CD8-positive, alpha-beta T cell (primary cell): ENCODE measurements at places on chromosomes 16 and 17.
A peak's percentile ranks its signal among the peaks of the same experiment; 100 is the strongest.

GRCh38 chr16:78432451-78432850, 333.0 kb downstream of the WWOX start:
- no peak for DNase-seq

DNA sequence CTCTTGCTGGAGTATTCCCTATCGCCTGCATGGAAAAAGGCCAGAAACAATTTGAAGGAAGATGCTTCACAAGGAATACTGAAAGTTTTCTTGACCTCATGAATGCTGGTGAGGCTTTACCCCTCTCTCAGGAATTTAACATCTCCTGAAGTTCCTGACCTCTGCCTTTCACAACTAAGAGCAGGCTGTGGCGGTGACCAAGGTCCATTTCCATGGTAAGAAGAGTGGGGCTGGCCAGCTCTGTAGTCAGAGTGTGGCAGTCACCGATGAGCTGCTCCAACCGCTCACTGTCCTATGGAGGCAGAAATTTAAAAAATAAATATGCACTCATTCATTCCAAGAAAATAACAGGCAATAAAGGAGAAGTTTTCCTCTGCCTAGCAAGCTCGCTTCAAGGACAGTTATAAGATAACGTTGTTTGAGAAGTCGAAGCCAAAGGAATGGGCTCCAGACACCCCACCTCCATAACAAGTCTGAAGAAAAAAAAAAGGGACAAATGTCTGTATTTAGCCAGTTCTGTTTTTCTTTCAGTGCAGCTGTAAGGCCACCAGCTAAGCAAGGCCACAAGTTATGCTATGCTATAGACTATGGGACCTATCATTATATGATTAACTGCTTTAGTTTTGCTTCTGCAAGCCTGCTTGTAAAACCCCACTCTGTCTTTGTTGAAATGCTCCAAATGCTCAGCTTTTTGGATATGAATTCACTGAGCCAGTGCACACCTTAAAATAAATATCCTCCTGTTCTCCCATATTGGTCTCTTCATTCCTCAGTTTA, 6.0 kb upstream of the CCL4L2 start:
- no peak for DNase-seq

DNA sequence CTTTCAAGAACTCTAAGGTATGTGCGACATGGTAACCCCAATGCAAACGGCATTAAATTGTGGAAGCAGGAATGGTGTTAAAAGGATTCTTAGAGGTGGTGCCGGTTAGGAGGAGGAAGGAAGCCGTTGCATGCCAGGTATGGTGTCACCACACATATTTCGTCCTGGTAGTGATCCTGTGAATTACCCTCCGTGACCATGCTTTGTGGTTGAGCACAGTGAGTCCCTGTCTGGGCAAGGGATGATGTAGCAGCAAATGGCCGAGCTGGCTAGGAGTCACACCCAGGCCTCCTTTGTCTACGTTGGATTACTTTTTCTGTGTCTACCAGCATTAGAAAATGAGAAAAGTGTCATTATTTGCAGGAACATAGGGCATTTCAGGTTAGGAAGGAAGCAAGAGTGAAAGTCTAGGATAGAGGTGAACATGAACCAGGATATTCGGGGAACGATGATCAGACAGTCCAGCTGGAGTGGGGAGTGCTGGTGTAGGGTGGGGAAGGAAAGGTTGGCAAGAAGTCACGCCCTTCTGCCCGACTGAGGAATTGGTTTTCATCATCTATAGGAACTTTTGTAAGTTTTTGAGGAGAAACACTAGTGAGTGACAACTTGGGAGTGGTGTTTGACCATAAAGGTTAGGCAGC, 123.5 kb downstream of the PRKCA start:
- no peak for DNase-seq

- DNase-seq = no peak
Observed at GRCh38 chr16:25172831-25173230, 43.9 kb upstream of the AQP8 start.

DNA sequence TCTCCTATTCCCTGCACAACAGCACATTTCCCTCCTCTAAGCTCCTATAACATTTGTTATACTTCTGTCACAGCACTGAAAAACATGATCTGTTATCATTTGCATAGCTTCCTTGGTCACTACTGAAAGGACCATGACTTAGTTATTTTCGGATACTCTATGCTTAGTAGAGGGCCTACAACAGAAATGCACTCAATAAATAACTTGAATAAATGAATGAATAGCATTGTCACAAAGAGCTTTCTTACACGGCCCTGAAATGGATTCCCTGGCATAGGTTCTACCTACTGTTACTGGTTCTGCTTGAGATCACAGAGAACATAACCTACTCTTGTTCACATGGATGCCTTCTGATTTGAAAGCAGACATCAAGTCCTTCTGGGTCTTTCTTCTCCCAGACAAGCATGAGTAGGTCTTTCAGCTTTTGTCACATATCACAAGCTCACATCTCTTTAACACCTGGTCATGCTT, 41.6 kb downstream of the MYO1D start:
- DNase-seq = no peak

- no peak for DNase-seq
Observed at GRCh38 chr17:83149029-83149725, 69.8 kb downstream of the METRNL start.

DNA sequence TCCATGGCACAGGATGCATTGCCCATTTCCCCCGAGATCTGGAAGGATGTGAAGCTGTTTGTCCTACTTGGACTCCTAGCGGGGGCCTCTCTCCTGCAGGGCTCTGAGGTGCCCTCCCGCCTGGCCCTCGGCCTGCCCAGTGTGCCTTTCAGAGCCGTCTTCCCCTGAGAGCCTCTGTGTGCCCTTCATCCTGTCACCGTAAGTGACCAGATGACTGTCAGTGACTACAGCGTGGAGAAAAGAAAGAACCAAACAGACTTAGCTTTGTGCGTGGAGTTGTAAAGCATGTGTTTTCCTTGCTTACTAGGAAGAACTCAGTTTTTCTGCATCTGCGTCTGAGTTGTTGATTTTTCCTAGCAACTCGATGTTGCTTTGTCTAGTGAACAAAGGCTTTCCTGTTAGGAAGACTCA, 56.1 kb downstream of the BANP start:
- no peak for DNase-seq

DNA sequence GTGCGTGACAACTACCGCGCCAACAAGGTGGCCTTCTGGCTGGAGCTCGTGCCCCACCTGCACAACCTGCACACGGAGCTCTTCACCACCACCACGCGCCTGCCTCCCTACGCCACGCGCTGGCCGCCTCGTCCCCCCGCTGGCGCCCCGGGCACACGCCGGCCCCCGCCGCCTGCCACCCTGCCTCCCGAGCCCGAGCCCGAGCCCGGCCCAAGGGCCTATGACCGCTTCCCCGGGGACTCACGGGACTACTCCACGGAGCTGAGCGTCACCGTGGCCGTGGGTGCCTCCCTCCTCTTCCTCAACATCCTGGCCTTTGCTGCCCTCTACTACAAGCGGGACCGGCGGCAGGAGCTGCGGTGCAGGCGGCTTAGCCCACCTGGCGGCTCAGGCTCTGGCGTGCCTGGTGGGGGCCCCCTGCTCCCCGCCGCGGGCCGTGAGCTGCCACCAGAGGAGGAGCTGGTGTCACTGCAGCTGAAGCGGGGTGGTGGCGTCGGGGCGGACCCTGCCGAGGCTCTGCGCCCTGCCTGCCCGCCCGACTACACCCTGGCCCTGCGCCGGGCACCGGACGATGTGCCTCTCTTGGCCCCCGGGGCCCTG, 3.0 kb upstream of the SPEM1 start:
- no peak for DNase-seq

GRCh38 chr17:81910840-81911276, 341 bp downstream of the PCYT2 start:
- peak; percentile 25 for DNase-seq

DNA sequence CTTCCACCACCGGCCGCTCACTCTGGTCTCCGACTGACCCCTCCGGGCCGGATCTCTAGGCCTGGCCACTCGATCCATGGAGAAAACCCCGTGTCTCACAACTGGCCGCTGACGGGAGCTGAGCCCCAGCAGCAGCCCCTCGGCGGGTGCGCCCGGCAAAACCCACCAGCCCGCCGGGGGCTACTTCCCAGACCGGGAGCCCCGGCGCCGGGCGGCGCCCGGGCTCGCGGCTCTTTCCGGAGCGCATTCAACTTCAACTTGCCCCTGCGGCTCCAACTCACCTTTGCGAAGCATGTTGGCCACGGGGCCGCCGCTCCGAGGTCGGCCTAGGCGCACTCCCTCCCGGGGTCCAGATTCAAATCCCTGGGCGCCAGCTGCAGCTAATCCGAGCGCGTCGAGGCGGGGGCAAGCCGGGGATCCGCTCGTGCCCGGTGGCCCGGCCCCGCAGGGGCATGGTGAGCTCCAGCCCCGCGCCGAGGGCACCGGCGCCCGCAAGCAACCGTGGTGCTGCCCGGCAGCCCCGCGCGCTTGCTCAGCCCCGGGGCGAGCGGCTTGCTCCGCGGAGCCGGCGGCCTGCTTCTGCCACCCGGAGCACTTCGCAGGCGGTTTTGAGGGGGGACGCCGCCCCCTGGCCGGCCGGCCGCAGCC, 438 bp downstream of the RTN4RL1 start:
- DNase-seq = no peak

DNA sequence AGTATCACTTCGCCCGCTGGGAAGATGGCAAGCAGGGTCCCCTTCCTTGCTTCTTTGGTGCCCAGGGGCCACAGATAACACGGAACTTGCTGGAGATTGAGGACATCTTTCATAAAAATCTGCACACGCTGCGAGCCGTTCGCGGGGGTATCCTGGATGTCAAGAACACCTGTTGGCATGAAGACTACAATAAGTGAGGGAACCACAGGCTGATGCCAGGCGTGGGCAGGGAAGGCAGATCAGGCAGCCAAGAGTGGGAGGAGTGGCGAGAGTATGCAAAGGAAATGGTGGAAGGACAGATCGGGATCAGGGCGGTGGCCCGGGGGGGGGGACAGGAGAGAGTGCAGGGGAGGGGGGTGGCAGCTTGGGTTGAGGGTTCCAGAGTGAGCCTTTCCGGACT, 22.2 kb downstream of the DNAH2 start:
- DNase-seq = no peak

DNA sequence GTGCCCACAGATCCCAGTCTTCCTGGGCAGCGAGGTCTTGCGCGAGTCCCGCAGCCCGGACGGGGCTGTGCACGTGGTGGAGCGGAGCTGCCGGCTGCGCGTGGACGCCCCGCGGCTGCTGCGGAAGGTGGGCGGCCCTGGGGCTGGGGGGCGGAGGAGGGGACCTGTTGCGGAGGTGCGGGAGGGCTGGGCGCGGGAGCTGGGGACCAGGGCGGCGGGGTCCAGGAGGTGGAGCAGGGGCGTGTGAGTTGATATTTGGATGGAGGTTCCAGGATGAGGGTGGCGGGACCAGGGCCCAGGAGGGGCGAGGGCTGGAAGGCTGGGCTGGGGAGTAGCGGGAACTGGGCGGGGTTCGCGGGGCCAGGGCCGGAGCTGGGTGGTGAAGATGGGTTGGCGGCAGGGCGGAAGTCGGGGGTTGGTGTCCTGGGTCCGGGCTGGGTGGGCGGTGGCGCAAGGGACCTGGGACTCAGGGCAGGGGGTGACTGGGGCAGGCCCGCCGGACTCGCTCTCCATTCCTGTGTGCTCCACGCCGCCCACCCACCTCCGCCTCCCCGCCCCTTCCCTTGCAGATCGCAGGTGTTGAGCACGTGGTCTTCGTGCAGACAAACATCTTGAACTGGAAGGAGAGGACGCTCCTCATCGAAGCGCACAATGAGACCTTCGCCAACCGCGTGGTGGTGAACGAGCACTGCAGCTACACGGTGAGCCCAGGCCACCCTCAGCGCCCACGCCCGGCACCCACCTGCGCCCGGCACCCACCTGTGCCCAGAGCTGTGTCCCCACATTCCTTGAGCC, 29.6 kb downstream of the SEC14L5 start:
- DNase-seq = no peak

GRCh38 chr16:78405040-78405439, 305.6 kb downstream of the WWOX start:
- DNase-seq = no peak

DNA sequence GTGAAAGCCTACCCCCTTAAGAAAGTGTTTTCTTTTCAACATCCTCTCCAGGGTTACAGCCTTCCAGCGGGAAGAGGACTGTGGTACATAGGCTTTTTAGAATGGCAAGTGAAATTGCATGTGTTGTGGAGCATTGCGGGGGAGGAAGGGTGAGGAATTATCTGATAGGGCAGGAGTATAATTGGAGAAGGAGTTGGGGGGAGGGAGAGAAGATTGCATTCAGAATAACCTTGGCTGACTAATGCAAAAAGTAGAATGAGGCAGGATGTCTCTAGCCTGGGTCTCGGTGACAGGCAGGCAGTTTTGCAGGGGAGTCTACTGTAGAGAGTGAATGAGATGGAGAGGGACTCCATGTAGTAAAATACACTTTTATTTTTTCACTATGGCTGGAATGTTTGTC, 2.4 kb upstream of the CDH8 start:
- no peak for DNase-seq

DNA sequence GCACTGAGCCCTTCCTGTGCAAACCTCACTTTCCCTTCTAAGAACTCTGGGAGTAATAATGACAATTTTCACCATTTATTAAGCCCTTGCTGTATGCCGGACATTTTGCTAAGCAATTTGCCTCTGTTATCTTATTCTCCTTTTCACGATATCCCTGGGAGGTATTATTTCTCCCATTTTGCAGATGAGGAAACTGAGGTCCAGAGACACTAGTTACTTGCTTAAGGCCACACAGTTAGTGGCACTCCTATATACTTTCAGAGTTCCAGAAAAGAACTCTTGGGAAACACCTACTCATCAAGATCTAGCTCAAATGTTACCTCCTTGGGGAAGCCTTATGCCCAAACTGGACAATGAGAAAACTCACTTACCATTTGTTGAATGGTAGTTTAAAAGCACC, 4.8 kb upstream of the USP10 start:
- no peak for DNase-seq

DNA sequence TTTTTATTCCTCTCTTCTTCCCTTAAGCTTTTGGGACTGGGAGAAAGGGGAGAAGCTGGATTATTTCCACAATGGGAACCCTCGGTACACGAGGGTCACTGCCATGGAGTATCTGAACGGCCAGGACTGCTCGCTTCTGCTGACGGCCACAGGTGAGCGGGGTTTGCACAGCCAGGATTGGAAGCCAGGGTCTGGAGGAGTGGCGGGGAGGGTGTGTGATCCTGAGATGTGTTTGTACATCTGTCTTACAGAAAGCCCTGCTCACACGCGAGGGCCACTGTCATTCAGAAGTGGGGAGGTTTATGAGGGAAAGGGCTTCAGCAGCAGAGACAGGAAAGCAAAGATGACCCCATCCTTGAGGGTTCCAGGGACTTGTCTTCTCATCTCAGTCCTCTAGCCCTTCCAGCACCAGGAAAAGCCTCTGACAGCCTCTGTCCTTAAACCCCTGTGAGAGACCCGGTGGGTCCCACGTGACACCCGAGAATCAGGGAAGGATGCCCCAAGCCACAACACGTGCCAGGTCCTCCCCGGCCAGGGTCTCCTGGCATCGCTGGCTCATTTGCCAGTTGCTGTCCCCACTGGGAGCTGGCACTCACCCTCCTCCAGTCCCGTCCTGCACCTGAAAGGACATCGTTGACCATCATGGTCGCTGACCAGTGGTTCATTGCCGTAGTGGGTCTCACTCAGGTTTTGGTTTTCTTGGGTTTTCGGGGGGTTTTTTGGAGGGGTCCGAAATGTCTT, 44.3 kb upstream of the CHMP6 start:
- no peak for DNase-seq
